NCI-H1694 (cell line): ENCODE measurements at places on chromosomes 11 and 22.
A peak's percentile ranks its signal among the peaks of the same experiment; 100 is the strongest.

- DNase-seq, result no peak
Measured at GRCh38 chr22:33529424-33530113, 390.7 kb downstream of the LARGE1 start.

DNA sequence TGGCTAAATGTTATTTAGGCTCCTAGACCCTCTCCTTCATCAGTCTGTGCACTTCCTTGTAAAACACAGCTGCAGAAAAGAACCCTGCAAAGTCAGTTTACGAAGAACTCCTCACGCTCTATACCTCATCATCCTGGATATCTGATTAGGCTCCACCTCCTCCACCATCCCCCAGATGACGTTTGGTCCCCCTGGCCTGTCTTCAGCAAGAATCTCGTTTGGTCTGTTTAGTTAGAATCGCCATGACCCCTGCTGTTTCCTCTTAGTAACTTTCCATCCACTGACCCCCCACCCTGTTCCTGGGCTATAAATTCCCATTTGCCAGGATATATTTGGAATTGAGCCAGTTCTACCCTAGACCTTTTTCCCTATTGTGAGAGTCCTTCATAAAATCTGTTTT, 214.1 kb downstream of the OPCML start:
- DNase-seq, result no peak

GRCh38 chr11:112213753-112214152, 12.5 kb upstream of the PTS start:
- no peak for DNase-seq

- no peak for DNase-seq
Measured at GRCh38 chr11:11979488-11980117, 28.8 kb downstream of the DKK3 start.

- DNase-seq, result no peak
Measured at GRCh38 chr11:114215871-114216795, 80.1 kb upstream of the NNMT start.

- DNase-seq, result no peak
Measured at GRCh38 chr11:80240245-80240644, 799.4 kb upstream of the TENM4 start.

- DNase-seq, result no peak
Measured at GRCh38 chr11:61052182-61052972, 49.9 kb upstream of the CD5 start.

- DNase-seq, result no peak
Measured at GRCh38 chr22:43434275-43434927, 22.6 kb downstream of the MPPED1 start.

DNA sequence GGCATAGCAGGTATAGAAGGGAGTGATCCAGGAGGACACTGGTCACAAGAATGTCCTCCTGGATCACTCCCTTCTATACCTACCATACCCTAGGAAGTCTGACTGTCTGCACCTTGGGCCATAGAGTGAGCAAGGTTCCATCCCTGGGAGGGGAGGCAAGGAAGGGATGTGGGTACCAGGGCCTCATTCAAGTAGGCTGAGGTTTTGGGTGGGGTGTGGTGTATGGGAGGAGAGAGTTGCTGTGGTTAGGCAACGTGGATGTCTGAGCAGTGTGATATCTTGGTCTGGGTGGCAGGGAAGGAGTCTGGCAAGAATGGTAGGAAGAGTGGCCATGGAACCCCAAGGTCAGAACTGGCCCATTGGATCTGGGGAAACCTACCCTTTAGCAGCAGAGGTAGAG, 13.2 kb downstream of the PPFIBP2 start:
- no peak for DNase-seq

- no peak for DNase-seq
Measured at GRCh38 chr11:64537876-64538275, 53.1 kb upstream of the SLC22A12 start.

GRCh38 chr11:37512156-37512780, 914.2 kb upstream of the RAG2 start:
- no peak for DNase-seq

GRCh38 chr11:60857378-60858232, 1.9 kb upstream of the PTGDR2 start:
- no peak for DNase-seq

GRCh38 chr11:64536396-64536941, 54.6 kb upstream of the SLC22A12 start:
- DNase-seq, result no peak

- DNase-seq, result no peak
Measured at GRCh38 chr22:46421267-46421666, 85.8 kb downstream of the TRMU start.

GRCh38 chr22:30210235-30210909, 36.2 kb downstream of the LIF start:
- DNase-seq, result no peak

- no peak for DNase-seq
Measured at GRCh38 chr11:69641681-69642548, 959 bp downstream of the CCND1 start.

DNA sequence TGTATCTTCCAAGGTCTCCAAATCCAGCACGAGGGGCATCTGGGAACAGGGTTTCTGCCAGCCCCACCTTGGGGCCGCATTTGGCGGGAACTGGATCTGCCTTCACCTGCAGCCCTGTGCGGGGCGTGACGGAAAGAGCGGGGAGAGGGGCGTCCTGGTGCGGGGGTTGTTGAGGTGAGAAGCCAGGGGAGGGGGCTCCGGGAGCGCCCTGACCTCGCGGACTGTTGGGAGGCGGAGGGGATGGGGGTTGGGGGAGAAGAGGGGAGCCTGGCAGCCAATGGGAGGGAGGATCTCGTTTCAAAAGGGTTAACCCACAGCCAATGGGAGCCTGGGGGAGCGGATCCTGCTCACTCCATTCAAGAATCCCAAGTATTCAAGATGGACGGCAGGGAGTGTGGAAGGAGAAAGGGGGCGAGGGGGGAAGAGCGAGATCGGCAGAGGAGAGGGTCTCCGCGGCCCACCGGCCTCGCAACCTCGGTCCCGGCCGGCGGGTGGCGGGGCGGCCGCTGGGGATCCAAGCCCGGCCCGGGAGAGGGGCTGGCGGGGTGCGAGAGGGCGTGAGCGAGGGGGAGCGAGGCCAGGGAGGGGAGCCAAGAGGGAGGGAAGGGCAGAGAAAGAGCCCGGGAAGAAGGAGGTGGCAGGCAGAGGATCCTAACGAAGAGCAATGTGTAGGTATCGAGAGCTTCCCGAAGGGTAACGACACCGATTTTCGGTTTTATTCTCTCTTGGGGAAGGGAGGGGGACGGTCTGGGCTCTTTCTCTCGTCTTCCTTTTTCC, 11.5 kb downstream of the YPEL4 start:
- peak; percentile 51 for DNase-seq

DNA sequence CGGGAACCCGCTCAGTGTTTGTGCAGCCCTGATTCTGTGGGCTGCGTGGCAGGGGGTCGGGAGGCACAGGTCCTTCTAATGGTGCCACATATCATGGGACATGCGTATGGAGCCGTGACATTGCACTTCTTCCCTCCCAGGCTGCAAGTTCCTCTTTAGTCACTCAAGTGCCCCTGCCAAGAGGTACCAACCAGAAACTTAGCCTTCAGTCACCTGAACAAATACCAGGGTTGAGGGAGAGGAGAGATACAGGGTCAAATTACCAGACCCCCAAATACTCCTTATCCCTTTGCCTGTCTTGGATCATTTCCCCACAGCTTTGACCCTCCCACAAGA, 209.1 kb downstream of the BUD13 start:
- DNase-seq, result no peak

GRCh38 chr11:1433568-1433967, 43.8 kb downstream of the BRSK2 start:
- DNase-seq, result no peak

GRCh38 chr11:108632041-108632704, 32.7 kb upstream of the DDX10 start:
- DNase-seq, result no peak

- DNase-seq, result no peak
Measured at GRCh38 chr11:105903113-105903512, 118.9 kb downstream of the MSANTD4 start.

GRCh38 chr11:74185695-74186094, 14.6 kb downstream of the PPME1 start:
- no peak for DNase-seq

- no peak for DNase-seq
Measured at GRCh38 chr11:64102005-64102738, 63.7 kb downstream of the MACROD1 start.

DNA sequence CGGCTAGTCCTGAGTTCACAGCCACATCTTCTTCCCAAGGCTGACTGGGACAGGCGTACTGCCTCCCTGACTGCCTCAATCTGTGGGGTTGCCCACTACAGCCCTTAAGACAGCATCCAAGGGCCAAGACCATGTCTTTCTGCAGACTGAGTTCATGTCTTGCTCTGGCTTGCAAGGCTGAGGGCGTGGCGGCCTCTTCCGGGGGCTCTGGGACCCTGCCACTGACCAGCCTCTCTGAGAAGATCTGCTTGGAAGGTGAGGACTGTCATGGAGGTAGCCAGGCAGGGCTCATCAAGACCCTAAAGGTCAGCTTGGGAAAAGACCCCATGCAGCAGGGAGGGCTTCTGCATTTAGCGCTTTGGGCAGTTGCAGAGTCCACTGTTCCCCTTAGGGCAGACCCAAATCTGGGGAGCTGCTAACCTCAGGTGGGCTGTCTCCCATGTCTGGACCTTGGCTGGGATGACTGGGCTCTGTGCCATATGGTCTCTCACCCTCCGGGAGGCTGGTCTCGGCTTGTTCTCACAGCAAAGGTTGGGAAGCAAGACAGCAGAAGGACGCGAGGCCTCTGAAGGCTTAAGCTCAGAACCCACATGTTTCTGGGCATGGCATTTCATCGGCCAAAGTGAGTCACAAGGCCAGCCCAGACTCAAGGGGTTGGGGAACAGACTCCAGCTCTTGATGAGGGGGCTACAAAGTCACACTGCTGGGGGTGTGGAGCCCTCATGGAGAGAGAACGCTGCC, 109.1 kb upstream of the LMO1 start:
- no peak for DNase-seq

DNA sequence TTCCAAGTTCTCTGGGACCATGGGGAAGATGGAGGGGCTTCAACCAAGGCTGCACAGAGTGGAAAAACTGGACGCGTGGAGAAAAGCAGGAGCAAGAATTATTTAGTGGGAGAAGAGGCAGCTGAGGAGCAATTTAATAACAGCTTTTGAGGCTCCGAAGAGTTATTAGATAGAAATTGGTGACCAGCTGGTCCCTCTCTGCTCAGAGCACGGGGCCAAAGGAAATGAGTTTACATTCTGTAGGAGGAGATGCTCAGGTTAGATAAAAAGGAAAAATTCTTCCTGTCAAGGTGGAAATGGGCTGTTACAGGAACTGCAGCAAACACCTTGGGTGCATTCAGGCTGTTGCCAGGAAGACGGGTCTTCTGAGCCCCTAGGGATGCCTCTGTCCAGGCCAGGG, 47.0 kb upstream of the GALNT18 start:
- DNase-seq, result no peak

DNA sequence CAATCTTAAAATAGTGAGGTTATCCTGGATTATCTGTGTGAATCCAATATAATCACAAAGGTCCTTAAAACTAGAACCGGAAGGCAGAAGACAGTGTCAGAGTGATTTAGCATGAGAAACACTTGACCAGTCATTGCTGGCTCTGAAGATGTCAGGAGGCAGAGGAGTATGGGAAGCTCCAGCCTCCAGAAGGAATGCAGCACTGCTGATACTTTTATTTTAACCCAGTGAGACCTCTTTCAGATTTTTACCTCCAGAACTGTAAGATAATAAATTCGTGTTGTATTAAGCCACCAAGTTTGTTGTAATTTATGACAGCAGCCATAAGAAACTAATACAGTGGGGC, 134.4 kb upstream of the ZC3H12C start:
- no peak for DNase-seq

- no peak for DNase-seq
Measured at GRCh38 chr11:118476676-118477075, 40.4 kb downstream of the KMT2A start.

DNA sequence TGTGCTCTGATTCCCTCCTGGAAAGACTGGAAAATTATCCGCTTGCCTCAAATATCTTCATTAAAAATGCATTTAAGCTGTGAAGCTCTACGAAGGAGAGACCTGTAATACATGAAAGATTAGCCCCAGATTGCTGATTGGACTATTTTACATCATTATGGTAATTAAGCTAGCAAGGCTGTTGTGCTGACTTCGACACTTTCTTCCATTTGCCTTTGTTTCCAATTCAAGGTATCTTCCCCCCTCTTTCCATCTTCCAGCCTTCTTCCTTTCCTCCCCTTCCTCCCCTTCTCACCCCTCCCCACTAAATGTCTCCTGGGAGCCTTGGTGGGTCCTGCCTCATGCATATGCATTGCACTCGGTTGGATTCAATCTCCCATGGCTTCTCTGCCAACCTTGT, 710.8 kb downstream of the OPCML start:
- DNase-seq, result no peak

DNA sequence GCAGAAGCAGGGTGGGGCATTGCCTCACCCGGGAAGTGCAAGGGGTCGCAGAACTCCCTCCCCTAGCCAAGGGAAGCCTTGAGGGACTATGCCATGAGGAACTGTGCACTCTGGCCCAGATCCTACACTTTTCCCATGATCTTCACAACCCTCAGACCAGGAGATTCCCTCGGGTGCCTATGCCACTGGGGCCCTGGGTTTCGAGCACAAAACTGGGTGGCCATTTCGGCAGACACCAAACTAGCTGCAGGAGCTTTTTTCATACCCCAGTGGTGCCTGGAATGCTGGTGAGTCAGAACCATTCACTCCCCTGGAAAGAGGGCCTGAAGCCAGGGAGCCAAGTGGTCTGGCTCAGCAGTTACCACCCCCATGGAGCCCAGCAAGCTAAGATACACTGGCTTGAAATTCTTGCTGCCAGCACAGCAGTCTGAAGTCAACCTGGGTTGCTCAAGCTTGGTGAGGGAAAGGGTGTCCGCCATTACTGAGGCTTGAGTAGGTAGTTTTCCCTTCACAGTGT, 573.7 kb upstream of the ANO3 start:
- DNase-seq, result no peak

- DNase-seq, result no peak
Measured at GRCh38 chr11:113274713-113275582, 39.4 kb upstream of the TTC12 start.

DNA sequence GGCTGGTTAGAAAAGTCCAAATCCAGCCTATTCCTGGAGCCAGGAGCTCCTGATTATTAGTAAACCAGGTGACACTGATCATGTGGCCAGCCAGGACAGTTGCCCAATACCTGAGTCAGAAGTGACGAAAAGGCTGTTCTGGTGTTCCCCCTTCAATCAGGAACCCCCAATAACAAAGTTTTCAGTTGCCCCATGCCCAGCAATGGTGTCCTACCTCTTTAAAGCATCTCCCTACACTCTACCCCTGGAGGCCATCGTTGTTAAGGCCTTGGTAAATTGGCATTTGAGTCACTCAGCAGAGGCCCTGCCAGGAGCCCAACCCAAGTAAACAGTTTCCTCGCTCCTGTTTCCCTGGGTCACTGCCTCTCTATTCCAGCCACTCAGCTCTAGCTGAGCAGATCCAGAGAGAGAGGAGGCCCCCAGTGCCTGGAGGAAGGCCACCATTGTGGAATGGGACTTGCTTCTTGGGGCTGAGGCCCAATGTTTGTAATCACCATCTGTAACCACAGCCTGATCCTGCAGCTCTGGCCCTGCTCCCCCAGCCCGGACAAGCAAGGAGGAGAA, 25.0 kb downstream of the ARHGAP1 start:
- no peak for DNase-seq

- no peak for DNase-seq
Measured at GRCh38 chr11:78801161-78801884, 226.7 kb upstream of the NARS2 start.
